NCI-H345 (cell line): ENCODE measurements at places on chromosomes 1 and 21.

- no peak for DNase-seq
These were observed 55.8 kb downstream of the DNM3 start for GRCh38 chr1:171896936-171897703.

- no peak for DNase-seq
These were observed 29.8 kb downstream of the EDEM3 start for GRCh38 chr1:184724843-184725242.

- DNase-seq, result no peak
These were observed 7.1 kb upstream of the GNPAT start for GRCh38 chr1:231233735-231234417.

- DNase-seq, result no peak
These were observed 112.8 kb downstream of the PRRX1 start for GRCh38 chr1:170776777-170777176.

GRCh38 chr1:25917996-25918395, 11.8 kb upstream of the STMN1 start:
- no peak for DNase-seq

DNA sequence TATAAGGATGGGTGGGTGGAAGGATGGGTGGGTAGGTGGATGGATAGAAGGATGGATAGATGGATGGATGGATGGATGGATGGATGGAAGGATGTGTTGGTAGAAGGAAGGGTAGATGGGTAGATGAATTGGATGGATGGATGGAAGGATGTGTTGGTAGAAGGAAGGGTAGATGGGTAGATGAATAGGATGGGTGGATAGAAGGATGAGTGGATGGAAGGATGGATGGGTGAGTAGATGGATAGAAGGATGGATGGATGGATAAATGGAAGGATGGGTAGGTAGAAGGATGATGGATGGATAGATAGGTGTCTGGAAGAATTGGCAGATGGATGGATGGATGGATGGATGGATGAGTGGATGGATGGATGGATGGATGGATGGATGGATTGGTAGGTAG, 6.0 kb downstream of the MASP2 start:
- DNase-seq, result no peak

- no peak for DNase-seq
These were observed 142.7 kb upstream of the CSF3R start for GRCh38 chr1:36625253-36625934.

DNA sequence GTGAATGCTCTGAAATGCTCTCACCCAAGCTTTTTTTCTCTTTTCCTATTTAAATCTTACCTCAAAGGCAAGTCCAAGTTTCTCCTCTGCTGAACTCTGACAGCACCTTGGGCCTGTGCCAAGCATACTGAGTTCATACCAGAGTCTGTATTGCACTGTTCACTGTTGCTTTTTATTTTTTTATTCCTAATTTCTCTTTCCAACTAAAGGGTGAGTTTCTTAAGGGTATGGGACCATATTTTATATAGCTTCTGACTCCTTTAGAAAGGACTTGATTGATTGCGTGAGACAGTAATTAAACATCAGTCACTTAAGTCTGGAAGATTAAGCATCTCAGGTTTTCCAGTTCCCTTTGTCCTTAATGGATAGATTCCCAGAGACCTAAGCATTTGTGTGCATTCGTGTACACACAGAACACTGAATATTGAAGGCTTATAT, 69.9 kb downstream of the CACHD1 start:
- no peak for DNase-seq

- no peak for DNase-seq
These were observed at the start of gene RPE65 for GRCh38 chr1:68449901-68450300. RPE65 (minus strand) TSS chr1:68449954; CDS start chr1:68449905, 49 bp downstream.

GRCh38 chr1:213284626-213285025, 233.6 kb downstream of the RPS6KC1 start:
- no peak for DNase-seq

- DNase-seq, result no peak
These were observed 18.1 kb upstream of the SHE start for GRCh38 chr1:154520333-154520732.

DNA sequence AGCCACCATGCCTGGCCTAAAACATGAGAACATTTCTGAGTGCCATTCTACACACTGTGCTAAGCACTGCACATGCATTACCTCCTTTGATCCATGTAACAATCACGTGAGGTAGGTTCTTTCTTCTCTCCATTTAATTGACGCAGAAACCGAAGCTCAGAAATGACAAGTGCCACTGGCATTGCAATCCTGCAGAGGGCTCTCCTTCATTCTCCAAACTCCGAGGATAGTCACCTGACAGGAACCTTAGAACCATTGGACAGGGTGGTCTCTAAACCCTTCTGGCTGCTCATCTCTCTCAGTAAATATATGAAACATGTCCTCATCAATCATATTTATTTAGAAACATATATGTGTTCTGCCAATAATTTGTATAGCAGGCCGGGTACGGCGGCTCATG, 167.1 kb upstream of the JUN start:
- no peak for DNase-seq
